ENCODE measurements at places on chromosomes 5 and 9. TPM values are rescaled to one million over a fixed set of nuclear protein-coding genes. Genes with fewer than 3 reads are reported as not detected.
A peak's percentile ranks its signal among the peaks of the same experiment; 100 is the strongest.

TEX48 gene
- not detected for total RNA-seq

STPG3 gene
- total RNA-seq: 0.61 TPM

FCN2 gene
- total RNA-seq: not detected

CSF1R gene
- not detected for total RNA-seq

S1PR3 gene
- total RNA-seq: not detected

DENND4C gene
- 42.8 TPM for total RNA-seq

OCLN gene
- total RNA-seq: 3.5 TPM

DNA sequence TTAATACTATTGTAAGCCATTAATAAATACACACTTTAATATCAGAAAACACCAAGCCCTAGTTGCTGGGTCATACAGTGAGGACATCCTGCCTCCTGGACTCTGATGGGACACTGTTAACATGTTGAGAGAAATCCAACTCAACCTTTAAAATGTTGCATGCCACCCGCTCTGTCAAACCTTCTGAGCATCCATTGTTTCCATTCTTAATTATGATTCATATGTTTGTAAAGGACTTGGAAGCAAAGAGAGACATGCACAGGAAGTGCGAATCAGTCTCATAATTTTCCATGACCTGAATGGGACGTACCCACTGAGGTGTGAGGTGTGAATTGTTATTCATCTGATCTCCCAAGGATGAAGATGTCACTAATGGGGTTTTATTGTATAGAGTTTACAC, 186.4 kb downstream of the CAAP1 start:
- DNase-seq: no peak

DNA sequence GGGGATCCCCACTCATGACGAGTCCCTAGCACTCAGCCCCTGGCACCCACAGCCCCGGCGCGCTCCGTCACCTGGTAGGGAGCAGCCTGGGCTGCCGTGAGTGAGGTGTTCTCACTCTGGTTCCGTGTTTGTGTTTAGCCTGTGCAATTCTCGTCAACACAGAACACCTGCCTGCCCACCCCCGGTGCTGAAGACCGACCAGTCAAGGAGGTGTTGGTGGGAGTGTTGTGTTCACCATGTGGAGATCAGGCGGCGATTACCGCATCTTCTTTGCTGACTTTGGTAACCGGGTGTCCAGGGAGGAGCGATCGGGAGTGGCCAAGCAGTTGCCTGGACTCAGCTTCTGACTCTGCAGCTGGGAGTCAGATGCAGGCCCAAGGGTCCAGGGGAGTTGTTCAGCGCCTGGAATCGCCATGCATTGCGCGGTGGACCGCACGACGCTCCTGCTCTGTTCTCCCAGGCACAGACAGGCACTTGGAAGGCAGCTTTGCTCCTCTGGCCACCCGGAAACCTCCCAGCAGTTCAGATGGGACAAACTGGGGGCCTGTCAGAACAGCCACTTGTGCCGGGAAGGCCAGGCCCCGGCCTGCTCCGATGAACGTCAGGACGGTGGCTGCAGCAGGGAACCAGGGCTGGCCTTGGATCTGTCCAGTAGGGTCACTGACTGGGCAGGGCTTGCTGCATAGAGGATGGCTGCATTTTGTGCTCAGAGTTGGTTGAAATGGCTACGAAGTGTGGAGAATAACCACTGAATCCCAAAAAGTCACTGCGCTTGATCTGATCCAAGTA, 28.2 kb downstream of the EXOC3 start:
- DNase-seq: no peak

DNA sequence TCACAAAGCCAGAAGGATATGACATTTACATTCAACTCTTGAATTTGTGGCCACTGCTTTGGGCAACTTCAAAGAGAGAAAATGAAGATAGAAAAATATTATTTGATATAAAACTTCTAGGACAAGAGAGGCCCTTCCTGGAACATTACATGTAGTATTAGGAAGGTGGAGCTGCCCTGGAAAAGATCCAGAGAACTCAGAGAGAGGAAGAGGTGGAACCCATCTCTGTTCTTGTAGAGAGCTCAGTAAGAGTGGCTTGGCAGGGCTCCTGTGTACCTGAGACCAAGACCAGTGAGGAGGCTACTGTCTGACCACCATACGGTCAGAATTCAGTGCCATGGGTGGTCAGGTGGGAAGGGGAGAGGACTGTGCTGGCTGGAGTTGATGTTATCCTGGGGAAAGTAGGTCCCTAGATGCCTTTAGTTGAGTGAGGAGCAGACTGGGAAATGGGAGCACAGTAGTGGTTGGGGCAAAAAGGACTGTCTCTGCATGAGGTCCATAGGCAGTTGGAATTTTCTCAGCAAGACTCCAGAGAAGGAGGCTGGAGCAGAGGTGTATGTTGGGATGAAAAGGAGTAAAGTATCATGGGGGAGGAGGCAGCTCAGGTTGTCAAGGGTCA, 7.6 kb downstream of the TGFBI start:
- DNase-seq: no peak

DNA sequence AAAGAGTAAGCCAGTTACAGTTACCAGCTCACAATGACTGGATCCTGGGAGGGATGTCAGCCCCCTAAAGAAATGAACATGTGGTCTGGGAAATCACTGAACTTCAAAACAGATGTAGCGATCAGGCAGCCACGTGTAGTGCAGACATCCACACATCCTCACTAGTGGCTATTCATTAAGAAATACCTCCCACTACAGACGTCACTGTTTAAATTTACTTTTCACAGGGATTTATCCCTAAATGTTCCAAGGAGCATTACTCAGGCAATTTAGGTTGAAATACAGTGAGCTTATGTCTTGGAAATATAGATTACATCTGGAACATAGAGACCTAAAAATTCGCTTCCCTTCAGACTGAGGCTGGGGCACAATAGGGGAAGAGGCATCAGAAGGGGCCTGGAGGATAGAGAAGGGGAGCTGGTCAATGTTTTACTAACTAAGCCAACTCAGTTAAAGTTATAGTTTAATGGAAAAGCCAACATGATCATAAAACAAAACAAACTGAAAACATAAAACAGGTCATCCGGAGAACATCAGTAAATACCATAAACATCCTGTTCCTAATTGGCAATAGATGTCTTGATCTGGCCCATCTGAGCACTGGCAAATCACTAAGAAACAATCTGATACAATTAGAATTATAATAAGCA, 92.3 kb downstream of the FANCC start:
- no peak for DNase-seq

DNA sequence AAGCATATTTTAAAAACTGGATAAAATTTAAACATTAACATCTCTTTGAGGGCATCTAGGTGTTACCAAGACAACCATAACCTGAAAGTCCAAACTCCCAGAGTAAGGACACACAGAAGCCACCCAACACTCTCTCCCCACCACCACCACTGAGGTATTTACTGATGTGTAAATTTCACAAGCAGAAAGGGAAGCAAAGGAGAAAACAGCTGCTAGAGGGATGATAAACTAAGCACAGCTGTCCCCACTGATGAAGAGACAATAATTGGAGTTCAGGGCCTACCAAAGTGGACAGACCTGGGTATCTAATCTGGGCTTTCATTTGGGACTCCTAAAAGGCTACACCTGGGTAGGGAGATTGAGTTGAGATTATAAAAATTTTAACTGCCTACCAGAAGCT, 63.6 kb downstream of the FRMD3 start:
- no peak for DNase-seq

- DNase-seq: no peak
Measured at GRCh38 chr5:10679336-10679988, 81.6 kb downstream of the DAP start.

DNA sequence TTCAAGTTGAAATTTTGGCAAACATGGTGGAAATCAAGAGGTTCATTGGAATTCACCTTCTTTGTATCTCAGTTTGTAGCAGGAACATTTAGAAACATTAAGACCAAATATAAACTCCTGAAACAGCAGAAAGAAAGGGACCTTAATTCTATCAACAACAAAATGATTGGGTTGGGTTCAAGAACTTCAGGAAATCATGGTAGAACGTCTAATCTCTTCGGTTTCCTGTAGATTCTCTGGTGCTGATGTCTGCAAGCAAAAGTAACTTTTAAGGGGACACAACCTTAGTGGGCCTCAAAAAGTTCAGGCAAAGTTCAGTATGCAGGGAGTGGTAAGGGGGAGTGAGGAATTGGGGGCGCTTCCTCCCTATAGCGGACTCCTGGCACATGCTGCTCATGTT, 3.4 kb downstream of the IL33 start:
- DNase-seq: no peak

DNA sequence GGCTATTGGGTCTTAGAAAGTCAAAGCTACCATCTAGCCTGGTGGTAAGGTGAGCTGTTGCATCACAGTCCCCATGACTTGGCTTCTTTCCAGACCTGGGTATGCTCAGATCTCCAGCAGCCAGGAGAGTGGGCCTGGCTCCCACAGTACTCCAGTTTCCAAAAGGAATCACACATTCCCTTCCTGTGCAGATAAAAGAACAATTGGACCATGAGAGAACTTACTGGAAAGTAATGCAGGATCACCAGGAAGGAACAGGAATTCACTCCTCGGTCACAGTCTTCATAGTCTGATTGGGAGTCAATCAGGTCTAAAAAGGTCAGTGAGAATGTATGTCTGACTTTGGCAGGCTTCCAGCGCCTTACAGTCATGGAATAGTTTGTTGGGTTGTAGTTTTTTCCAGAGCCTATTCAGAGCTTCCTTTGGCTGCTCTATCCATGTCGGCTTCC, 47.8 kb upstream of the CD180 start:
- DNase-seq: no peak

DNA sequence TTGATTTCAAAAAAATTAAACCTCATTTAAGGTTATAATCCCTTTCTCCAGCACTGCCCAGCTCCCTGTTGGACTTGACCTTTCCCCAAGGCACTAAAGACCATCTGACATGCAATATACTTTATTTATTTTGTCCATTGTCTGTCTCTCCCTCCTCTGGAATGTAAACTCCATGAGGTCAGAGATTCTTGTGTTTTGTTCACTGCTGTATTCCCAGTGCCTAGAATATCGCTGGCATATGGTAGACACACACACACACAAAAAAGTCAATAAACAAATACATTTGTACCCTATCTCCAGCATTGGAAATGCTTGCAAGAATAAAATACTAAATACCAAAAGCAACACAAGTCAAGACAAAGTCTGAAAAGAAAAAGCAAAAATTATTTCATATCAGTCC, 17.3 kb upstream of the ARSB start:
- DNase-seq: no peak

- peak; percentile 63 for DNase-seq
Measured at GRCh38 chr9:78296201-78296892, 578 bp upstream of the PSAT1 start.

- DNase-seq: no peak
Measured at GRCh38 chr9:136268735-136269134, 23.1 kb upstream of the QSOX2 start.

DNA sequence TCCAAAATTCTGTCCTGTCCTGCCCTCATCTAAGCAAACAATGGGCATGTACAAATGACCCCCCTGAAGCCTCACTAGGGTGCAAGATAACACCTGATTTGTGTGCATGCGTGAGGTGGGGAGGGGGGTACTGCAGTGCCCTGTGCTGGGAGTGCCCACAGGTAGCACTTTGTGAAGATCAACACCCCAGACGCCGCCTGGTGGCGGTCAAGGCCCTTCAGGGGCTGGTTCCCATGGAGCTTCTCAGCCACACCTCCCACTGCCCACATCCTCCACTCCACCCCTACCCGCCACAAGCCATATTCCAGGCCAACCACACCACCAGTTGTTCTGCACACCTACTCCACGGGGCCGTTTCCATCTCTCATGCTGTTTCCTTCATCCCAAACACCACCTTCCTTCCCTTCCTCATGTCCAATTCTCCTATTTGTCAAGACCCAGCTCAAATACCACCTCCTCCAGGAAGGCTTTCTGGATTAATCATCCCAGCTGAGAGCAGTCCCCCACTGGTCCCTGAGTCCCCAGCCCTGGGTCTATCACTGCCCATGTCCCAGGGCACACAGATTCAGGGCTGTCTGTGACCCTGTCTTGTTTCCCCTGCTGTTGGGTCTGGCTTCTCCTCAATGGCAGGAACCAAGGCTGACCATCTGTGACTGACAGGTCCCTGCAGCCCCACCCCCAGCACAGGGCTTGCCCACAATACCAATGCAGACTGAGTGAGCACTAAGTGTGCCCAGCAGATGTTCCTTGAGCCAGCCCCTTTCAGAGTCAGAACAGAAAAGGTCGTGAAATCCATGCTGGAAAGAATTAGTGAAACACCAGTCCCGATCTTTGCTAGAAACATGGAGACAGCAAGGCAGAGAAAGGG, 178.4 kb downstream of the PAX5 start:
- peak; percentile 72 for DNase-seq

DNA sequence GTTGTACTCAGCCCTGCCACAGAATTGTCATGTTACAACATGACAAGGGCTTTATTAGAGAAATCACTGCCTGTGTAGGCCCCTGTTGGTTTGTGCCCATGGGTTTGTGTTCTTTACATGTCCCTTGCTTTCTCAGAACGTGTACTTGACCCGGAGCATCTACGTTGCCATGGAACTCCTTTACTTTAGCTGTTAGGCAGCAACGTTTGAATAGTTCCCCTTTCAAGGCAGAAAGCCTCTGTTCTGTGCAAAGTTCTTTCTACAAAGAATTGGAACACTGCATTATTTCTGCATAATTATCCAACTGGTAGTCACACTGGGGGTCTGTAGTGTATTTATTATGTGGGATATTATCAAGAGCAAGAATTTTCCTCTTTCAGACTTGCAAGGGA, 51.1 kb downstream of the FBXL7 start:
- no peak for DNase-seq

GRCh38 chr9:117775591-117775990, 71.4 kb downstream of the TLR4 start:
- no peak for DNase-seq

GRCh38 chr5:98839469-98840383, 66.3 kb downstream of the RGMB start:
- DNase-seq: peak; percentile 67

GRCh38 chr5:171420431-171421241, 1.2 kb downstream of the FGF18 start:
- DNase-seq: no peak

- no peak for DNase-seq
Measured at GRCh38 chr5:177109810-177110209, 23.1 kb downstream of the FGFR4 start.

DNA sequence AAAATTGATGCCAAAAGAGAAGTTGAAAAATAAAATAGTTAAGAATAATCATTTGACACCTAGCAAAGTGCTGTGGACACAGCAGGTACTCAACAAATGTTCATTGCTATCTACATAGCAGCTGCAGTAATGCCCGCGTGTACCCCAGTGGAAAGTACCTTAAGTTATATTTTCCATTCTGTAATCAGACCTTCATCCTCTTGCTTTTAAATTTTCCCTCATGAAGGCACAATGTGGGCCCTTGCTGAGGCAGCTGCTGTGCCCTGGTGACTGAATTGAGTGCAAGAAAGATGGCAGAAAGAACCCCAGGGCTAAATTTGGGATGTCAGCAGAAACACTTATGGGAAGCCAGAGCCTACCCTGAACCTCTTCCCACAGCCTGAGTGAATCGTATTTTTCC, 65.9 kb downstream of the CYFIP2 start:
- DNase-seq: no peak
